Trophoblast cell (in vitro differentiated cells and primary cell): ENCODE measurements at places on chromosomes 13 and 19.

DNA sequence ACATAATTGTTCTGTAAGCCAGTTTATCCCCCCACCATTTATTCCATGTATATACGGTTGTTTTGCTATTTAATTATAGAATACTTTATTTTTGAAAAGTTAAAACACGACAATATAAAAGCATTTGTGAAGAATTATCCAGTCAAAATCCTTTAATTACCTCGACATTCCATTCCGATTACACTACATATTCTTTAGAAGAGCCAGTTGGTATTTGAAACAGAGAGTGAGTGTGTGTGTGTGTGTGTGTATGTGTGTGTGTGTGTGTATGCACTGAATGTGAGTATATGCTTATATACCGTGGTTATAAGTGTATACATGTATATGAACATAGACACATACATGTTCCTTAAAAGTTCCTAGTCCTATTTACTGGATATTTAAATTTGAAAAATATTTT lies 87.8 kb upstream of the KLF5 start:
- DNase-seq = peak; percentile 60

DNA sequence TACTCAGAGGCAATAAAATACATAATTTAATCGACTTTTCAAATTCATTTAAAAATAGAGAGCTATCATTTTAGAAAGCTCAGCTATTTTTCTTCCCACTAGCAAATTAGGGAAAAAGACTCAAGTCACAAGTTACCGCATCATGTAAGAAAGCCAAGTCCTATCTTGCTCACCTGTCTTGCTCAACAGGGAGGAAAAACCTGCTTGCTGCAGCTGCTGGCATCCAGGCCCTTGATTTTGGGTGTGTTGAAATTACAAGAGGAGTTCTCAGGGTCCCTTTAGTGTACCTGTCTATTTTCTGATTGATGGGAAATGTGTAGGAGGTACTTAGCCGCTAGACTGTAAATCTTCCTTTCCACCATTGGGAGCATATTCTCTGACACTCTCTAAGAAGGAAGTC lies 22.2 kb downstream of the SLC10A2 start:
- DNase-seq = no peak

- DNase-seq = peak; percentile 43
These were observed 15.2 kb upstream of the PPP1R12C start for GRCh38 chr19:55132453-55133129.

DNA sequence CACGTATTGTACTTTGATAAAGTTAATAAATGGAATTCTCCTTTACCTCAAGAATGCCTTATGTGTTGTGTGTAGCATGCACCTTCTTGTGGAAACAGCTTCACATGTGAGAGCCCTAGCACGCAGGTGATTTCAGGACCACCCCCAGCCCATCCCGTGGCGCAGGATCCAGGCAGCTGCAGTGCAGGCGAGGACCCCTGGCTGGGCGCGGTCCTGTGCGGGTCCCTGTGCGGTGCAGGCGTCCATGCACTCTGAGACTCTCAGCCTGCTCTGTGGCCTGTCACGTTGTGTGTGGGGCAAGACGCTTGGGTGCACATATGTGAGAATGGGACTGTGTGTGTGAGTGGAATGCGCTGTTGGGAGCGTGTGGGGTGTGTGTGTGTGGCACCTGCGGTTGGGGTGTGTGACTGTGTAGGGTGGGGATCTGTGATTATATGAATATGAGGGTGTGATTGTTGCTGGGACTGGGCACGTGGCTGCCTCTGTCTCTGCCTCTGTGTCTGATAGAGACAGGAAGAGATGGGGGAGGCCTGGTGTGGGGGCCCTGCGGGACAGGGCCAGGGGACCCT lies 30.8 kb downstream of the WTIP start:
- no peak for DNase-seq

- DNase-seq = no peak
These were observed 845.3 kb upstream of the MIR17HG start for GRCh38 chr13:90502153-90502552.

DNA sequence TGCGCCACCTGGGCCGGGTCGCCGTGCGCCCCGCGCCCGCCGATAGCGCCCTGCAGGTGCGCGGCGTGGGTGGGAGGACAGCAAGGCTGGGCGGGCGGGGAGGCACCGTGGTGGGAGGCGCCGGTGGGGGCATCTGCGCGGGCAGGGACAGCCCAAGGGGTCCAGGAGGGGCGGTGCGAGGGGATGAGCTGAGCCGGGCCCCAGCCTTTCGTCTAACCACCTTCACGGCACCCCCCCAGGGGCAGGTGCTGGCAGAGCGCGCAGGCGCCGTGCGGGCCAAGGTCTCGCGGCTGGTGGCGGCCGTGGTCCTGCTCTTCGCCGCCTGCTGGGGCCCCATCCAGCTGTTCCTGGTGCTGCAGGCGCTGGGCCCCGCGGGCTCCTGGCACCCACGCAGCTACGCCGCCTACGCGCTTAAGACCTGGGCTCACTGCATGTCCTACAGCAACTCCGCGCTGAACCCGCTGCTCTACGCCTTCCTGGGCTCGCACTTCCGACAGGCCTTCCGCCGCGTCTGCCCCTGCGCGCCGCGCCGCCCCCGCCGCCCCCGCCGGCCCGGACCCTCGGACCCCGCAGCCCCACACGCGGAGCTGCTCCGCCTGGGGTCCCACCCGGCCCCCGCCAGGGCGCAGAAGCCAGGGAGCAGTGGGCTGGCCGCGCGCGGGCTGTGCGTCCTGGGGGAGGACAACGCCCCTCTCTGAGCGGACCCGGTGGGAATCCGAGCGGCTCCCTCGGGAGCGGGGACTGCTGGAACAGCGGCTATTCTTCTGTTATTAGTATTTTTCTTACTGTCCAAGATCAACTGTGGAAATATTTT lies 3.1 kb downstream of the KISS1R start:
- DNase-seq = peak; percentile 51

GRCh38 chr19:15107061-15108010 lies at the start of gene SYDE1:
Gene SYDE1 (plus strand): TSS chr19:15107401. CDS start chr19:15107434, 33 bp downstream.
- DNase-seq = peak; percentile 98

DNA sequence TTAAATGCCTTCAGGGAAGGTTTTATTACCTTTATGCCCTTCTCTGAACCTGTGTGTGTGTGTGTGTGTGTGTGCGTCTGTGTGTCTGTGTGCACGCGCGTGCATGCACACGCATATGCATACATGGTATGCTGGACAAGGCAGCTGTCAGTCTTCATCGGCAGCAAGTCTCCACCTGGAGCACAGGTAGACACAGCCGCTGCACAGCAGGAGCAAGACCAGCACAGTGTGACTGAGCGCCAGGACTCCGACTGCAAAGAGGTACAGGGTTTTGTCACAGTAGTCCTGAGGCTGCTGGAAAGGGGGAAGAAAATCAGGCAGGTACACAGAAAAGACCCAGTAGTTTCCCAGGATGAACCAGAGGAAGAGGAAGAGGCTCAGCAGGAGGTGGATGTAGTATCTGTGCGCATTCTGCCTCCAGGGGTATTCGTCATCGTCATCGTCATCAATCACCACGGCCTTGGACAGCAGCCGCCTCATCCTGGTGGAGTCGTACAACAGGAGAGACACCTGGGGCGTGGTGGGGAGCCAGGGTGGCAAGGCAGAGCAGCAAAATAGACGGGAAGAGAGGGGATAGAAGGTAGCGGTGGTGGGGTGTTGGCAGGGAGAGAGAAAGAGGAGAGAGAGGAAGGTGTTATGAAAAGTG lies 12.8 kb upstream of the DHRS12 start:
- DNase-seq = peak; percentile 79

DNA sequence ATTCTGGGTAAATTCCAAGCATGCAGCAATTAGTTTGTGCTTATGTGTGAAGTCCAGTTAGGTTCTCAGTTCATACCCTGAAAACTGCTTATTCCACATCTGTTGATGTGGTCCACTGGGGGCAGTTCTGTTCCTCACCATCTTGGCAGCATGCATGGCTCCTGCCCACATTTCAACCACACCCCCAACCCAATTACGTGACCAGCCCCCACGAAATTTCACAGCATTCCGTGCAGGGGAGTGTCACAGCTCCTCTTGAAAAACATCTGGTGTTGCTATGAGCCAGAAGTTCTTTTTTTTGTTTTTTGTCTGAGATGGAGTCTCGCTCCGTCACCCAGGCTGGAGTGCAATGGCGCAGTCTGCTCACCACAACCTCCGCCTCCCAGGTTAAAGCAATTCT lies 9.1 kb upstream of the ERVK3-1 start:
- no peak for DNase-seq

DNA sequence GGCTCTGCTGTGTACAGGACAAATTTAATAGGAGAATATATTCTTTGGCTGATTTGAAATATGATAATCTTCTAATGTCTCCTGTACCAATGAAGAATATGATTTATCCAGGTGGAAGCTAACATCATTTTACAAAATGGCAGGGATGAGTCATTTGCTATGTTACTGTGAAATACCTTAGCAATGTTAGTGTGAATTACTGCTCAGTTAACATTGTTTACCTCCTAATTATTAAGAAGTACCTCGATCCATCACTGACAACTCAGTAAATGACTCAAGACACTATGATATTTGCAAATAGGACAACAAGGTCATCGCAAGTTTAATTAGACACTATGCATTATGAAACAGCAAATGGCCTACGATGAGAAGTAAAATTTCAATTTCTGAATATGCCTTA lies 309.1 kb upstream of the EDNRB start:
- no peak for DNase-seq

DNA sequence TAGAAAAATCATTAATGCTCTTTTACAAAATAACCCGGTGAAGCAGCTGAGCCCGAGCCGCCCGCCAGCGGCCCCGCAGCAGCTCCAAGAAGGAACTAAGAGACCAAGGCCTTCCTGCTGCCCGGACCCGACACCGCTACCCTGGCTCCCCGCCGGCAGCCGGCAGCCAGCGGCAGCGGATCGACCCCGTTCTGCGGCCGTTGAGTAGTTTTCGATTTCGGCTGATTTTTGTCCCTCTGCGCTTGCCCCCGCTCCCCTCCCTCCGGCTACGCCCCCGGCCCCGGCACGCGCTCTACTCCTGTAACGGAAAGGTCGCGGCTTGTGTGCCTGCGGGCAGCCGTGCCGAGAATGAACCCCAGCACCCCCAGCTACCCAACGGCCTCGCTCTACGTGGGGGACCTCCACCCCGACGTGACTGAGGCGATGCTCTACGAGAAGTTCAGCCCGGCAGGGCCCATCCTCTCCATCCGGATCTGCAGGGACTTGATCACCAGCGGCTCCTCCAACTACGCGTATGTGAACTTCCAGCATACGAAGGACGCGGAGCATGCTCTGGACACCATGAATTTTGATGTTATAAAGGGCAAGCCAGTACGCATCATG lies at the start of gene PABPC3:
Gene PABPC3 (plus strand): TSS at position 286 of the 603 bp plus-strand sequence. CDS start 63 bp downstream, at position 349.
- DNase-seq = peak; percentile 19

DNA sequence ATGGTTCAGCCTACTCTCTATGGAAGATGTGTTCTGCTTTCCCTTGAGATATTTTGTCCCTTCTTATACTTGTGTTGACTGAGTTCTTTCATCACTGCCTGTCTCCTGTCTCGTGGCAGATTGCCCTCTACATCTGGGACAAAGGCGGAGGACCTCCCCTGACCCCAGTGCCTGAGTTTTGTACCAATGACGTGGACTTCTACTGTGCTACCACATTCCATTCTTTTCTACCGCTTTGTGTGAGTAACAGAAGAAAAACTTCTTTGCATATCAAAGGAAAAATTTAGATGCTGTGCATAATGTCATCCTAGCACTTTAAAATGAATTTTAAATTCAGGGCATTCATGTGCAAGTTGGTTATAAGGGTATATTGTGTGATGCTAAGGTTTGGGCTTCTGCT lies 74.6 kb downstream of the B3GLCT start:
- DNase-seq = no peak

DNA sequence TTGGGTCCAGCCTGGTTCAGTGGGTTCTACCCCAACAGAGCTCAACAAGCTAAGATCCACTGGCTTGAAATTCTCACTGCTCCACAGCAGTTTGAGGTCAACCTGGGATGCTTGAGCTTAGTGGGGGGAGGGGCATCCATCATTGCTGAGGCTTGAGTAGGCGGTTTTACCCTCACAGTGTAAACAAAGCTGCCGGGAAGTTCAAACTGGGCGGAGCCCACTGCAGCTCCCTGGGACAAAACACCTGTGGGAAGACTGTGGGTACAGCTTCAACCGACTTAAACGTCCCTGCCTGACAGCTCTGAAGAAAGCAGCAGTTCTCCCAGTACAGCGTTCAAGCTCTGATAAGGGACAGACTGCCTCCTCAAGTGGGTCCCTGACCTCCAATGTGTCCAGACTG lies 1161.9 kb downstream of the UQCRFS1 start:
- DNase-seq = no peak

DNA sequence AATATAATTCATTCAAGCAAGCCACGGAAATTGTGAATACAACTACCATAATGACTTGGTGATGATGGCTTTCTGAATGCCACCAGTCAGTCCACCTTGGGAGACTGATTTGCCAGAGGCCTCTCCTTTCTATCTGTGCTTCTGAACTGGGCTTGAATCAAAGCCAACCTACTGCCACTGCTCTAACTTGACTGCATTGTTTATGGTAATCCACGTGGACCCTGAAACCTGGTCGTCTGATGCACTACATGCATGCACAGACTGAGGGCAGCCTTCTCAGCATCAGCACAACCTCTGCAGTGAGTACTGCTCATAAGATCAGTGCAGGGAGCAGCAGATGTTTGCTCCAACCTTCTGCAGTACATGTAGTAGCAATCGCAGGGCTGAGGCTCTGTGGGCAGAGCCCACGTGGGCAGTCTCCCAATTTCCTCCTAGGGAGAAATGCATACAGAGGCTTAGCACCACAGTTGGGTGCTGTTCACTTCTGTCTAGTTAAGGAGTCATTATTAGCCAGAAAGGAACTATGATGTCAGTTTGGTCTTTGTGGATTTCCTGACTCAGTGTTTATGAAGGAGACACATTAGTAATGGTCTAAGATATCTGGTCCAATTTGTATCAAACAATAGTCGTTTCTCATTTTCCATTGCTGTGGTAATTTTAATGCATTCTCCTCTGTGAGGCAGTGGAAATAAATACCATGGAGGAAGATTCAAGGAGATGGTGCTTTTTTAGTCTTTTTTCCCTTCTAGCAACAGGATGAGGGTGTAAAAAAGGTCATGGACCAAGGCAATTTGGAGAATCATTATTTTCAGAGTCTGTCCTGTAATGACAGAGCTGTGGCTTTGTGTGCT lies 82.5 kb downstream of the AKAP11 start:
- no peak for DNase-seq

DNA sequence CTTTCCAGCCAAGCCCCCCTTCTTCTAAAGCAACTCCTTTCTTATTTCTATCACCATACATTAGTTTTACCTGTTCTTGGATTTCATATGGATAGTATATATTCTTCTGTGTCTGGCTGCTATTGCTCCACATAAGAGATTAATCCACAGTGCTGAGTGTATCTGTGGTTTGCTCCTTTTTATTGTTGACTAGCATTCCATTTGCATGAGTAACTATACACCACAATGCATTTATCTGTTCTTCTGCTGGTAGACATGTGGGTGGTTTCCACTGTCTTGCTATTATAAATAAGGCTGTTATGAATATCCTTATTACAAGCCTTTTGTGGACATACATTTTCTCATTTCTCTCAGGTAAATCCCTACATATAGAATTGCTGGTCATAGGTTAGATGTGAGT lies 138.2 kb downstream of the SLC7A1 start:
- DNase-seq = no peak
